ENCODE measurements at places on chromosomes 5 and 9. TPM values are rescaled to one million over a fixed set of nuclear protein-coding genes. Genes with fewer than 3 reads are reported as not detected.
A peak's percentile ranks its signal among the peaks of the same experiment; 100 is the strongest.

GRCh38 chr5:110105692-110106091 lies 416.0 kb downstream of the MAN2A1 start:
- DNase-seq: no peak

GRCh38 chr9:88180081-88180765 lies 41.9 kb upstream of the SPATA31C2 start:
- DNase-seq: no peak

The RNF224 gene
- not detected for total RNA-seq

The PCDHB3 gene
- total RNA-seq: not detected

DNA sequence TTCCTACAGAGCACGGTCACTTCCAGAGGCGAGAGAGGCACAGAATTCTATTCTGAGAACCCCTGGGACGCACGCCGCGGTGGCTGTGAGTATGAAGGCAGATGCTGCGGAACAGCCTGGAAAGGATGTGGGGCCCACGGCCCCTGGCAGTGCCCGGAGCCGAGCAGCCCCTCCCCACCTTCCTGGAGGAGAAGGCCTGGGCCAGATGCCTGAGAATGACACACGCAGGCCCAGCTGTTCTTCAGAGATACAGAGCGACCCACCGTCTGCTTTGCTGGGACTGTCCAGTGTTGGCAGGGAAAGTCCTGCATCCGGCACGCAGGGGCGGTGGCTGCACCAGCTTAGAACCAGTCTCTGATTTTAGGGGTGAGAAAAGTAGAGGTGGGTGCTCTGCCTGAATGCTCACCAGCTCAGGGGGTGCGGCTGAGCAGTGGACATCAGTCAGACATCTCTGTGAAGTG lies 116.7 kb upstream of the LPCAT1 start:
- DNase-seq: no peak

GRCh38 chr5:160311491-160312133 lies 752 bp downstream of the CCNJL start:
- DNase-seq: no peak

DNA sequence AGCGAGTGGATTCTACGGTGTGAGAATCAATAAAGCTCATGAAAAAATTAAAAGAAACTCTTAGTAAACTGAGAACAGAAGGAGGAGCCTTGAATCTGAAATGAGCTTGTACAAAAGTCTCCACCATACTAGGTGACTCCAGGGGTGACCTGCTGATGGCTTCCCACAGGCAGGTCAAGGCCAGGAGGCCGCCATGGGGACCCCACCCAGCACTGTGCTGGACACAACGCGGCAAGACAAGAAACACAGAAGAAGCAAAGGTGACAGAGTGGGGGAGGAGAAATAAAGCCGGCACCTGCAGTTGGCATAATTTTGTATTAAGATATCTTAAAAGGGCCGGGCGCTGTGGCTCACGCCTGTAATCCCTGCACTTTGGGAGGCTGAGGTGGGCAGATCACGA lies 12.1 kb upstream of the SLC6A19 start:
- DNase-seq: no peak

- no peak for DNase-seq
Measured at GRCh38 chr9:123326662-123327093, 29.3 kb upstream of the CRB2 start.

DNA sequence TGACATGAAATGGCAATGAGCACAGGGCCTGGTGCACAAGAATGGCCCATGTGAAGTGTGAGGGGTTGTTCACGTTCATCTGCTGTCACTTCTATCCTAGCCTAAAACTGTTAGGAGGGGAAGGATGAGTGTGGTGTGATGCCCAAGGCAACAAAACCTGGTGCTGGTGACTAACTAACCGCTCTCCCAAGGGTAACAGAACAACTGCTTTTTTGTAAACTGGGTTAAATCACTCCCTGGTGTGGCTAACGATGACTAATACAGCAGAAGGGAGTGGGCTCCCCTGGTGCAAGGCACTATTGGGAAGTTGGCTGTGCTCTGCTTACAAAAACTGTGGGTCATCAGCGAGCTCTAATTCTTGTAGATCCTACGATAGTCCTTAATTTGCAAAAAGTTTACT lies 103.2 kb upstream of the VCAN start:
- DNase-seq: no peak

DNA sequence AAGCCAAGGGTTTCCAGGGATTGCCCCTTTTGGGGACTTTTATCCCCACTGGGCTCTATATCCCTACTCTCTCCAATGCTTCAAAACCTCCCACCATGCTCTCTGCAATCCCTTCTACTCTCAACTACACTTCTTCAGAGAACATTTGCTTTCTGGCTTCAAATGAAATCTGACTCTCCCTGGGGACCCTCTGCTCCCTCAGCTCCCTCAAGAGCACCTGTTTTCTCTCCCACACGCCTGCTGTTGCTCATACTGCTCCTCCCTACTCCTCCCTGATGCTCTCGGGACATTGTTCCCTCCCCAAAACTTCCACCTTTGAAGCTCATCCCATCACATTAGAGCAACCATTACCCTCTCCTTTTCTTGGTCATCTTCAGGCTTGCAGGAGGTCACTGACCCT lies 344.9 kb downstream of the CDK5RAP2 start:
- no peak for DNase-seq

DNA sequence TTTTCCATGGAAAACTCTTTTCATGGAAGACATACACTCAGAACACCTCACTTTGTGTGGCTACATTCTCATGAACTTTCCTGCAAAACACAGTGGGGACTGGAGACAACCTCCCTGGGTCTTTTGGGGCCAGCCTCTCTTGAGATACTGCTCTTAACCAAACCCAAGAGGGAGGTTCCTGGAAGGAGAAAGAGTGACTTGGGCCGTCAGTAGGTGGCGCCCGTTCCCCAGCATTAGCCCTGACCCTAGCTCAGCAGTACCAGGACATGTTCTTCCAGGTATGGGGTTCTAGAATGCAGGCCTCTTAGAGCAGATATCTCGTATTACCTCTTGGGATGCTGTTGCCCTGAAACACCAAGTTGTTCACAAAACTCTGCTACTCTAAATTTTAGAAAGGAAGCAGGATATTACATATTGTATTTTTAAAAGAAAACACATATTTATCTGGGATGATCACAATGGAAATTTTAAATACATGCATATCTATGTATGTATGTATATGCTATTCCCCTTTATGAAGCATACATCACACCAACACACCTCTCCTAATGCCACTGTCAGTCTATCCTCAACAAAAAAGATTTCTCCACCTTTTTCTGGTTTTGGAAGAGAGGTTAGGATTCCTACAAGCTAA lies 15.8 kb upstream of the GLIS3 start:
- peak; percentile 83 for DNase-seq

GRCh38 chr9:5617749-5618148 lies 11.2 kb upstream of the RIC1 start:
- DNase-seq: no peak

GRCh38 chr9:113545068-113545467 lies 81.5 kb downstream of the RGS3 start:
- no peak for DNase-seq

DNA sequence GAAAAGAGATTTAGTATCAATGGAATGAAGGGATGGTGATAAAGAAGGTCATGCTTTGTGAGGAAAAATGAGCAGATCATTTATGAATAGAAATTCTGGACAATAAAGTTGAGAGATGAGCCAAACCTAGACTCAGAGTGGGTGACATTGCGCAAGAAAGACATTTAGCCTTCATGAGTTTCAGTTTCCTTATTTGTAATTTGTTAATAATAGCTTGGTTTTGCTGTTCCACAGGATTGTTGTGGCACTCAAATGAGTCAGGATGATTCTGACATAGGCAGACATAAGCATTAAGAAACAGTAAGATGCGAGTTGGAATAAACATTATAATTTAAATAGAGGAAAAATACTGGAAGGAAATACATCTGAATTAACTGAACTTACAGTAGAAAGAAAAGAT lies 34.8 kb downstream of the ITGA2 start:
- no peak for DNase-seq

- DNase-seq: no peak
Measured at GRCh38 chr9:128321343-128321742, 904 bp downstream of the TRUB2 start.

- no peak for DNase-seq
Measured at GRCh38 chr5:38483805-38484398, 72.5 kb downstream of the LIFR start.

The EGFL7 gene
- total RNA-seq: 1.1 TPM

GRCh38 chr5:67802766-67803165 lies 412.8 kb upstream of the PIK3R1 start:
- DNase-seq: no peak

DNA sequence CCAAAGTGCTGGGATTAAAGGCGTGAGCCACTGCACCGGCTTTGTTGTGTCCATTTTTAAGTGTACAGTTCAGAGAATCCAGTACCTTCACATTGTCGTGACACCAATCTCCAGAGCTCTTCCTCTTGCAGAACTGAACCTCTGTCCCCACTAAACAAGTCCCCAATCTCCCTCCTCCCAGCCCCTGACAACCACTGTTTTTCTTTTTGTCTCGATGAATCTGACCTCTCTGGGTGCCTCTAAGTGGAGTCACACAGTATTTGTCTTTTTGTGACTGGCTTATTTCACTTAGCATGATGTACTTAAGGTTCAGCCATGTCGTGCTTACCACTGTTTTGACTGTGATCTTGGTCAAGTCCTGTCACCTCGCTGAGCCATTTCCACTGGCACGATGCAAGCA lies 1.6 kb downstream of the WDR38 start:
- DNase-seq: no peak

- DNase-seq: no peak
Measured at GRCh38 chr9:35001803-35002502, 12.4 kb downstream of the DNAJB5 start.

GRCh38 chr5:98105681-98106080 lies 667.8 kb upstream of the RGMB start:
- no peak for DNase-seq

The RAD50 gene
- 33.7 TPM for total RNA-seq

DNA sequence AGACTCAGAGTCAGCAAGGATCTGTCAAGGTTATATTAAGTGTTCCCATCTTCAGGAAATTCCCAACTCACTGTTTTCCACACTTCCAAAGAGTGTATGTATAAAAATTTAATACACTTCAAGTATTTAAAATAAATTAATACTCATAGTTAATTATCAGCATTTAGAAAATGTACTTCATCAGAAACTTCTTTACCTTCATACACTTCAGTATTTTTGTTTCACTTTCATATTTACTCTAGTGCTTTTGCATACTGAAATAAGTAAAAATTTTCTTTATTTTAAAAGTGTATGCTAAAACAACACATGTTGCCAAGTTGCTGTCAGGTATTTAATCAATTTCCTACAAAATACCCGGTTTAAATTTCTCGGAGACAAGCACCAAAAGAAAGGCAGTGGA lies 16.5 kb downstream of the RICTOR start:
- DNase-seq: no peak

The C9orf153 gene
- 0.66 TPM for total RNA-seq

The BAAT gene
- total RNA-seq: 0.35 TPM

DNA sequence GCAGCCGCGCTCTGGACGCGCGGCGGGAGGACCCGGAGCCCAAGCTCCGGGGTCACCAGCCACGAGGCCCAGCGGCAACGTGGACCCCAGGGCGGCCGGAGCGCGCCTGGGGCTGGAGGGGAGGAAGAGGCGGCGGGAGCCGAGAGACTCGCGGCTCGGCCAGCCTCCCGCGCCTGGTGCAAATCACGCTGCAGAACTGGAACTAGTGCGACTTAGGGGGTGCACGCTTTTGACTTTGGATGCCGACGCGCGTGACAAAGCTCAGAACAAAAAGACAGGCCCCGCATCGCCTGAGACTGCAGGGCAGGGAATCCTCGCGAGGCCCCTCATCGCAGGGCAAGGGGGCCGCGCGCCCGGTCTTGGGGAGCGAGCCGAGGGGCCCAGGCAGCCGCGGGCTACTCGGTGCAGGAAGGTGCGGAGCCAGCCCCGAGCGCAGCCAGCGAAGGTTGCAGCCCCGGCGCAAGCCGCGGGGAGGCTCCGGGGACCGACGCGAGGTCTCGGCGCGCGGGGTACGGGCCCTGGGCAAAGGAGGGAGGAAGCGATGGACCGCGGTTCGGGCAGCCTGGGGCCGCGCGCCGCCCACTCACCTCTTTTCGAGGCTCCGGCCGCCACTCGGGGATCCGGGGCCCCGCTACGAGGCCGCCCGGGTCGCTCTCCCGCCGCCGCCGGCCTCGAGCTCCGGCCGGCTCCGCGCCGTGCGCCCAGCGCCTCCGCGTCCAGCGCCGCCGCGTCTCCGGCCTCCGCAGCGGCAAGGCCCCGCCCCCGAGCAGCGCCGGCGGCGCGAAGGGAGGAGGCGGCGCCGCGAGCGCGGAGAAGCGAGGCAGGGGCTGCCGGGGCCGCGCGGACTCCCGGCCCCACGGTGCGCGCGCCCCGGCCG lies at the start of gene GOLM1:
Gene GOLM1 (minus strand): TSS at position 735 of the 877 bp plus-strand sequence. CDS start 20,238 bp downstream, outside the sequence.
- peak; percentile 13 for DNase-seq

- no peak for DNase-seq
Measured at GRCh38 chr9:89815061-89815902, 210.5 kb downstream of the GADD45G start.

The CCDC171 gene
- 1.7 TPM for total RNA-seq

- DNase-seq: no peak
Measured at GRCh38 chr9:113614843-113615648, 151.5 kb downstream of the RGS3 start.

The LHX3 gene
- 0.42 TPM for total RNA-seq

DNA sequence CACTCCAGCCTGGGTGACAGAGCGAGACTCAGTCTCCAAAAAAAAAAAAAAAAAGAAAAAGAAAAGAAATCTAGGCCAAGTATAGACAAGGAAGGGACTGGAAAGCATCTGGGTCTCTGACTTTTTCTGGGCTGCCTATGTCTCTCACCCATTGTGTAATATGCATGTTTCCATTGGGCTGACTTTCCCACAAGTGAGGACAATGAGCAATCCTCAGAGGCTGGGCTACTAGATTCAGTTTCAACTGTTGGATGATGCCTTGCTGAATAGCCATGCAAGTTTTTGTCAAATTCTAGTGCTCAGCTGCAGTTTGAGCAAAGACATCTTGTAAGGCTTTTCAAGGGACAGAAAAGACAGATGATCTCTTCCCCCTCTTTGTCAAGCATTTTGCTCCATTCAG lies 82.1 kb downstream of the PHAX start:
- DNase-seq: no peak

The SLC45A2 gene
- not detected for total RNA-seq

The PCDHGC5 gene
- total RNA-seq: not detected

DNA sequence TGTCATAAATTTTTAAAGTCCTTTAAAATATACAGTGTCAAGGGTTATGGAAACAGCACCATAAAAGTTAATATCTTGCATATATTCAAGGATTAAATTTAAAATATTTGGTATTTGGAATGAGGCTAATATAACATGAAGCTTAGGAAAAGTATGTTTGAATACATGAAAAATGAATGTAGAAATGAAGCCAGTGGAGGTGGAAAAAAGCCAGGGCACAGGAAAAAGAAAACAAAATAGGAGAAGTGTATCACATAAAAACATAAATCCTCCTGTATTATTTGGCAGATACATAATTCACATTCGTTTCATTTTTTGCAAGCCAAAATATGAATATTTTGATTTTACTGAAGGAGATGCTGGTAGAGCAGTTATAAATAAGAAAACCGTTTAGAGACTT lies 587.0 kb upstream of the ZNF608 start:
- no peak for DNase-seq

GRCh38 chr5:119358901-119359603 lies 3.2 kb downstream of the TNFAIP8 start:
- no peak for DNase-seq

The EPB41L4A gene
- 0.51 TPM for total RNA-seq
